Activated CD4-positive, alpha-beta T cell treated with anti-CD3 and anti-CD28 coated beads, Interleukin-2, amount 10 ng/mL, durations not matched to agents 7 days and 5 days (primary cell): ENCODE measurements at places on chromosomes 2 and 18. TPM values are rescaled to one million over a fixed set of nuclear protein-coding genes. Genes with fewer than 3 reads are reported as not detected.

ST6GAL2 gene
- total RNA-seq, result not detected

APOB gene
- total RNA-seq, result not detected

CMPK2 gene
- total RNA-seq, result 94.3 TPM

EFHD1 gene
- total RNA-seq, result 0.50 TPM

COL4A4 gene
- 0.06 TPM for total RNA-seq

LINC00305 gene
- total RNA-seq, result not detected

SLC23A3 gene
- total RNA-seq, result 2.3 TPM

IMP4 gene
- 71.1 TPM for total RNA-seq

ATF2 gene
- 62.1 TPM for total RNA-seq

ZNF521 gene
- total RNA-seq, result not detected
